ENCODE measurements at places on chromosomes 13 and 19.

- no peak for DNase-seq
Measured at GRCh38 chr13:66335626-66336025, 894.5 kb downstream of the PCDH9 start.

DNA sequence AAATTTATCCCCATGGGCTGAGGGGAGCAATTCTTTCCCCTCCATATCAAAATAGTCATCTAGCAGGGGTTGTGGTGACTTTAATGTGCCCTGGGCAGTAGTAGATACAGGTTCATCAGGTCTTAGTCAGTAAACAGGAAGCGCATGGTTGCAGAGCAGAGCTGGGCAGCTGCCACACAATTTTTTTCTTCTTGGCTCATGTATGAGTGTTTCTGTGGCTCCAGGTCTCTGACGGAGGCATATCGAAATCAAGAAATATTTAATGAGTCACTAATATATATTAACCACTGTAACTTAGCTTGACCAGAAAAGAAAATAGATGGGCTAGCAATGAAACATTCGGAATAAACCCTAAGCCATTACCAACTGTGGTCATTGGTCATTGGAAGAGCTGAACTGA is 68.4 kb upstream of the UBL3 start:
- DNase-seq: peak; percentile 94

GRCh38 chr13:34208336-34208735 is 390.4 kb downstream of the RFC3 start:
- DNase-seq: peak; percentile 59

DNA sequence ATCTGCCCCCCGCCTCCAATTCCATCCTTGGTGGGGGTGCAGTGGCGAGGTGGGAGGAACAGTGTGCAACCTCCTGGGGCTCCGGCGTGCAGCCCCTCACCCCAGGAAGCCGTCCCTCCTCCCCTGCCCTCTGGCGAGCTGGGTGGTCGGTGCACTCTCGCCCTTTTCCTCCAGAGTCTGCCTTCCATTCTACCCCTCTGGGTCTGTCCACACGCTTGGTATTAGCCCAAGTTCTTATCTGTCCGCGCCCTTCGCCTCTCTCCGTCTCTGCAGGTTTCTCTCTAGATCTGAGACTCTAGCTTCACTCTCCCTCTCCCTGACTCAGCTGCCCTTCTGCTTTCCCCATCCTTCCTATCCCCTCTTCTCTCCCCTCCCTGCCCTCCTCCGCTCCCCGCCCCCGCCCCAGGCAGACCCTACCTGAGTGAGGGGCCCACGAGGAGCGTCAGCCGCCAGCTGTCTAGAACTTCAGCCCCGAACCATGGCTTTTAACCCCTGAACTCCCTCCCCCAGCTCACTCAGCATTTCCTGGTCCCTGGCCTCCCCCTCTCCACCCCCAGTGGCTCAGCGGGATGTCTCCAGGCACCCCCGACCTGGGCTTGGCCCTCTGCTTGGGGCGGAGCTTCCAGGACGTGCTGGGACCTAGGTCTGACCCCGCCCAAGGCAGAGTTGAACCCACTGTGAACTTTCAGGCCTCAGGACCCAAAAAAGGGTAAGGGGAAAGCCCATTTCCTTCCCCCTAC is 499 bp upstream of the KLK13 start:
- no peak for DNase-seq

DNA sequence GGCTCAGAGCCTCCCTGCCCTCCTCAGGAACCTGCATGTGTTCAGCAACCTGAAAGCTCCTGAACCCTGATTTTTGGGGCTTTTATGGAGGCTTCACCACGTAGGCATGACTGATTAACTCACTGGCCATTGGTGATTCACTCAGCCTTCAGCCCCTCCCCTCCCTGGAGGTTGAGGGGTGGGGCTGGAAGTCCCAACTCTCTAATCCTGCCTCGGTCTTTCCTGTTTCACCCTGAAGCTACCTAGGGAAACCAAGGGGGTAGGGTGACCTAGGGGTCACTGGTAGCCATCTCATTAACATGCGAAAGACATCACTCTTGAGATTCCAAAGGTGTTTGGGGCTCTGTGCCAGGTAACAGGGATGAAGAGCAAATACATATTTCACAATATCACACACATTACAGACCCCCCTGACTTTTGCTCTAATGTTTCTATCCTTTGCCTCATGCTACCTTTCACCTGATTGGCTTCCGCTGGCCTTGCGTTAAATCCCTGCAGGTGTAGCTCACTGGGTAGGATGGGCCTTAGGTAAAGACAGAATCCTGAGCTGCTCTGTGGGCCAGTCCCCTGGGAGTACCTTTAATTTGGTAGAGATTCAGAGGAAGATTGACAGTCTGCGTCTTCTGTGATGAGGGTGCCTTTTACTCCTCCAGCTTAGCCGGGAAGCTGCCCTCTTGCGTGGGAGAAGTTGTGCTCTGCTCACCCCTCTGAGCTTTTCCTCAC is 260.6 kb downstream of the ATP8A2 start:
- DNase-seq: no peak

DNA sequence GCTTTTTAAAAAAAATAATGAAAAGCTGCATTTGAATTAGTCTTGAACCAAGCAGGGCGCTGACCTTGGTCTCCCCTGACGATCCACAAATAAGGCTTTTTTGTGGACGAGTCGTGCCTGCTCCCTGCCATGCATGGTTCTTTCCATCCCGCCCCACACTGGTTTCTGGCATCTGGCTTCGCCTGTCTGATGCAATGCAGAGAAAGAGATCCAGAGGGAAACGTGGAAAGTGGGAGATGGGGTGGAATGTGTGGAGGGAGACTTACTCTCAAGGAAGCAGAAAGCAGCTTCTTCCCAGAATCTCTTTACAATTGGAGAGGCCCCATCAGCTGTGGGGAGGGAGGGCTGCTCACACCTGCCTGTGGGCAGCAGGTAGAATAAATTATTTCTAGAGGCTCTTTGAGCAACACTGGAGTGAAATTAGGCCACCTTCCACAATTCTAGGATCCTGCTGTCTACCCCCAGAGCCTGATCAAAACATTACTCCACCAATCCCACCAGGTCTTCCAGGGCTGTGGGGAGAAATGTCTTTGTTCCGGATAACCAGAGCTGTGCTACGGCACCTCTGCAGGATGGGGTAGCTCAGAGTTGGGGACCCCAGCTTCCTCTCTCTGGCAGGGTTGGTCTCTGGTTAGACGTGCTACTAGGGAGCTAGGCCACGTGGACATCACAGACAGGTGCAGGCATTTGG is 183.5 kb downstream of the UQCRFS1 start:
- DNase-seq: no peak

- peak; percentile 95 for DNase-seq
Measured at GRCh38 chr19:12793290-12794195, 2.3 kb downstream of the JUNB start.

Measured in GM23248 (cell line).